HL-60 (cell line): ENCODE measurements at places on chromosomes 12 and 14.

DNA sequence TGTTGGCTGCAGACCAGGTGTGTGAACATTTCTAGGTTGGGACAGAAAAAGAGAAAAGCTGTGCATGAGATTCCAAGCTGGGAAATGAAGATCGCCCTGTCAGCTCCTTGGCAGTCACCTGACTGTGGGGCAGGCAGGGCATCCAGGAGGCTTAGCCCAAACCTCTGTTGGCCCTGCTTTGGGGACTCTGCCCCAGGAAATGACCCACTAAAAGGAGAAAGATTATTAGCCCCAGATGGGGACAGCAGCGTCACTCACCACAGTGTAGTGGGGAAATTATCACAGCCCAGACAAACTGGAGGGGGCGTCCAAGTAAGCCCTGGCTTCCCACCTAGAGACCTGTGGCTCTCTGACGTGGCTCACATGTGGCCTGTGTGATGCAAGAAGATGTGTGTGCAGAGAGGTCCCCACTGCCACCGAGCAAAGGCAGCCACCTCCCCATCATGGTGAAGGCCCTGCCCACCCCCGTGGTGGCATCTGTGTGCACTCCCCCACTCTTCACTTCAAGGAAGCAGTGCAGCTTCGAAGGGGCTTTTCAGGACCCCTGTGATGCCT, 39.1 kb downstream of the DIO3 start:
- no peak for DNase-seq

- DNase-seq: no peak
These were observed 129.3 kb upstream of the RAP1B start for GRCh38 chr12:68481181-68481941.

DNA sequence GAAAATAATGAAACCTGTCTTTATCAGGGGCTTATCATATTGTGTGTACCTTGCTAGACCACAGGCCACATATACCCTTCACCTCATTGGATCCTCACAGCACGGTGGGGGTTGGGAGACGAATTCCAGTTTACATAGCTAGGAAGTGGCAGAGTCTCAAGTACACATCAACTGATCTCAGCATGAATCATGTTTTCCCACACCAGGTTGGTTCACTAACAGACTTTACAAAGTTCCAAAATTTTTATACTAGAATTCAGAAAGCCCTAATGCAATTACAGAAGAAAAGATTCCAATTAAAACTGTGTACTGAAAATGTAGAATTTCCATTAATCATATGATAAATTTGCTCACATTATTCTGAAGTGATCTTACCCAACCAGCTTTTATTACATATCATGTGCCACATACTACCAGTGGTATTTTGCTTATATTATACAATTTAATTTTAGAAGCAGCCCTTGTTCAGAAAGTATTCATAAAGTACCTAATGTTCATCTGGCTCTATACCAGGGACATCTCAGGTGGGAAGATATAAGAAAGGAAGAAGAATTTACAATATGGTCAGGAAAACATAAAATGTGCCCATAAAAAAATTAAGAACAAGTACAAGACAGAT, 196.2 kb downstream of the ITPR2 start:
- no peak for DNase-seq

DNA sequence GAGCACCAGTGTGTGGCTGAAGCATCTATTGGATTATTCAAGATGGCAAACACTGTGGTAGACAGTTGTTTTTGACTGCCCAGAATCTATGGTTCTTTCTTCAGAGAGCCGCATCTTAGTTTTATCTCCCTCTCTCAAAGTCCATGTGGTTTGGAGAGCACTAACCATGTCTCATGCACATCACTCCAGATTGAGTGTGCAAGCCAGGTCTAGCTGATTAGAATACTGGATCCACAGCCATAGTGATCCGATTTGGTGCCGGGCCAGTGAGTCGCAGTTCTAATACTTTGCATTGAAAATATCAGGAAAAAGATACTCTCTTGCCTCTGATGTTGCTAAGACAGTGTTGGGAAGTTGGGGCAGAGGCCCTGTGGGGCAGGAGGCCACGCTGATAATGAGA, 4.6 kb upstream of the SBNO1 start:
- DNase-seq: no peak

DNA sequence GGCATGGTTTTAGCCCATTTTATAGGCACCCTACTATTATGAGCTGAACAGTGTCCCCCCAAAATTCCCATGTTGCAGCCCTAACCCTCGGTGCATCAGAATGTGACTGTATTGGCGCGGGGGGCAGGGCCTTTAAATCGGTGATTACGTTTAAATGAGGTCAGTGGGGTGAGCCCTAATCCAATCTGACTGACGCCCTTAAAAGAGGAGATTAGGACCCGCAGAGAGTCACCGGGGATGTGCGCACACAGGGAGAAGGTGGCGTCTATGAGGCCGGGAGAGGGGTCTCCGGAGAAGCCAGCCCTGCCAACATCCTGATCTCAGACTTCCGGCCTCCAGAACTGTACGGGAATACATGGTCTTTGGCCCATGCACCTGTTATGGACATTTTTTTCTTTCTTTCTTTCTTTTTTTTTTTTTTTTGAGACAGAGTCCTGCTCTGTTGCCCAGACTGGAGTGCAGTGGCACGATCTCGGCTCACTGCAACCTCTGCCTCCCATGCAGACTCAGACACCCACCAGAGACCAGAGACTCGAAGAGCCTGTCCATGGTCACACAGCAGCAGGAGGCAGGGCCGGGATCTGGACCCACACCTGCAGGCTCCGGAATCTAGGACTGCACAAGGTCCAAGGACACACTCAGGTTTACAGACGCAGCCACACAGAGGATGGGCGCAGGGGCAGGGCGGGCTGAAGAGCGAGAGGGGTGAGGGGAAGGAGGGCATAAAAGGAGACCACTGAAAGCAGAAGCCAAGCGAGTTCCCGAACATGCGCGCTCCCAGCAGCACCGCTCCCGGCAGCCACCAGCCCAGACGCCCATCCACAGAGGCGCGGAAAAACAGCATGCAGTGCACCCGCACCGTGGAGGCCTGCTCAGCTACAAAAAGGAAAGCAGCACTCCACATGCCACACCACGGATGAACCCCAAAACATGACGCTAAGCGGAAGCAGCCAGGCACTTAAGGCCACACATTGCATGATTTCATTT, 19.0 kb downstream of the SCARB1 start:
- DNase-seq: no peak

- DNase-seq: no peak
These were observed 45.3 kb upstream of the RAP1B start for GRCh38 chr12:68565391-68565903.

- no peak for DNase-seq
These were observed 142.5 kb upstream of the OVCH1 start for GRCh38 chr12:29639893-29640495.
